ENCODE measurements at places on chromosomes 7 and 10.

GRCh38 chr7:116242178-116242577 lies 31.8 kb downstream of the TES start:
- no peak for DNase-seq

GRCh38 chr10:78025685-78026364 lies 3.5 kb downstream of the POLR3A start:
- DNase-seq = no peak

DNA sequence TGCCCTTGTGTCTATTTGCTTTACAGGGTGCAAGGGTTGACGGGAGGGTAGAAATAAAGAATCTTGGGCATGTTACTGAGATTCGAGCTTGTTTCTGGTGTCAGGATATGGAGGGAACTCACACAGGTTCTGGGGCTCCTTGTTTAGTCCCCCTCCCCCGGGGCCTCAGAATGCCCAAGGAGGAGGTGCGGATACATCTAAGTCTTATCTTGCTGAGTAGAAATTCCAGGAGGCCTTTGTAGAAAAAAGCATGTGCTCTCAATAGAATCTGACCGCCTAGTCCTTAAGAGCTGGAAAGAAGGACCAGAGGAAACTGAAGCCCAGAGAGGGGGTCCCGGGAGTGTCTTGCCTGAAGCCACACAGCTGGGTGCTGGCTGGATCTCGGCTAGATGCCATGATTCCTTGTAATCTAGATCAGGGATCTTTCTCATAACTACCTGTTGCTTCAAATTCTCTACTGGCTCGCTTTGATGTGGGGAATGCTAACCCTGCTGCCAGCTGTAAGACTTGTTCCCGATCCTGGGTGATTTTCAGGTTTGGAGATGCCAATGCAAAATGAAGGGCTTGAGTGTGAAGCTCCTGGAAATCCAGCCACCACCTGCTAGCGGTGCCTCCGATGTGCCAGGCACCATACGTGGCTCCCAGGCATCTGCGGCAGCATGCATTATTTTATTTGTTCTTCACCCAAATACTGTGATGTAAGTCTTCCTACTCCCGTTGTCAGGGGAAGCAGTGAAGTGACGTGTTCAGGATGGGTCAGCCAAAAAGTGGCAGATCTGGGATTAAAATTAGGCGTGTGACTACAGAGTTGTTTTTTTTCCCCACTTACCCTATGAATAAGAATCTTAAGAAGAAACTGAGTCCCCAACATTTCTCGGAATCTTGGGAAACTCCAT lies 226.0 kb downstream of the TCF7L2 start:
- no peak for DNase-seq

DNA sequence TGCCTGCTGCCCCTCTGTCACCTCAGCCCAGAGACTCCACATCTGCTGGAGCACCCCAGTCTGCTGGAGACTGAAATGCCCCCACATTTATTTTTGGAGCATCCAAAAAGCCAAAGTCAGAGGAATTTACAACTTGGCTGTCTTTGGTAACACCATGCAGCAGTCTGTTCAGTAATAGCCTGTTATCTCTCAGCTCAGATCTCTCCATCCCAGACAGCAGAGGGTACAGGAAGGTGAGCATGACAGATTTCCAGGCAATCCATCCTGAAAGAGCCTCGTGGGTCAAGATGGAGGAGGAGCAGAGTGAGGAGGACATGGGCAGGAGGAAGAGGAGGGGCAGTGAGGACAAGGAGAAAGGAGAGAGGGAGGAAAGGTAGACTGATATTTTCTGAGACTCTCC lies 55.9 kb downstream of the GRID1 start:
- no peak for DNase-seq

DNA sequence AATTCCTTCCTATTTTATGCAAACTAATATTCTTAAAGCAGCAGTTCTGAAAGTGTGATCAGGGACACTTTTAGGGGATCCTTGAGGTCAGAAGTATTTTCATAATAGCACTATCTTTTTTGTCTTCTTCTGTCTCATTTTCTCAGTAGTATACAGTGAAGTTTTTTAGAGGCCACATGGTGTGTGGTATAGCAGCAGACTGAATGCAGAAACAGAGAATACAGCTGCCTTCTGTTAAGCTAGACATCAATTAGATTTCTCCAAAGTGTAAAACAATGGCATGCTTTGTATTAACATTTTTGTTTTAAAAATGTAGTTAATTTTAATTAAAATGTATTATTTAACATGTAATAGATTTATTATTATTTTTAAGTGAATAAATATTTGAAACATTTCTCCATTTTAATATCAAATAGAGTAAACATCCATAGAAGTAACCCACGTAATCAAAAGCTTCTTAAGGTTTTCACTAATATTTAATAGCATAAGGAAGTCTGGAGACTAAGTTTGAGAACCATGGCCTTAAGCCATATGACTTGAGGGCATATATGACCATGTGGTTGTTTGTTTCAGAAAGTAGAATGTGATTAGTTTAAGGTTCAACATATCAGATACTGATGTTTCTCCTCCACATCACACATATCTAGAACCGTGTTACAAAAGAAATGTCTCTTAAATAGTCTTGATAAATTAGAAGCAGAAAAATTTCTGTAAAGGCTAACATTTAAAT lies 94.0 kb downstream of the PRKG1 start:
- DNase-seq = no peak

DNA sequence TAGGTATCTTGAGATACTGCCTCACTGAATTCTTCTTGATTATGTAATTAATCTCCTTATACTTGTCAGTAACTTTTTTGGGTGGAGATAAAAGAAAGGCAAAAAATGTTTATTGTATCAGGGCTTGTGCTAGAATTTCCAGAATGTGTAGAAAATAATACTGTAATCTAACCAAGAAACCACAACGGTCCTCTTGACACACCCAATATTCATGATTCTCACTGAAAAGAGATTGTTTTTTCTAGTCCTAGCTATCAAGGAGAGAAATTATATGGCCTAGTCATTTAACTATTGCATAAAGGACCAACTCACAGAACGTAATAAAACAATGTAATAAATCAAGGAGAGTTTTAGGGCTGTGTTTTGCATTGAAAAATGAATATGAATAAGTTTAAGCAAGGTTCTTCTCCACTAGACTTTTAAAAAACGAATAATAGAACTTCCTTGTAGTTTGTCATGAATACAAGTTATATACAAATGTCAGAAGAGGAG lies 80.0 kb upstream of the STEAP4 start:
- DNase-seq = no peak

GRCh38 chr10:65566906-65567305 lies 1358.9 kb upstream of the LRRTM3 start:
- DNase-seq = no peak

DNA sequence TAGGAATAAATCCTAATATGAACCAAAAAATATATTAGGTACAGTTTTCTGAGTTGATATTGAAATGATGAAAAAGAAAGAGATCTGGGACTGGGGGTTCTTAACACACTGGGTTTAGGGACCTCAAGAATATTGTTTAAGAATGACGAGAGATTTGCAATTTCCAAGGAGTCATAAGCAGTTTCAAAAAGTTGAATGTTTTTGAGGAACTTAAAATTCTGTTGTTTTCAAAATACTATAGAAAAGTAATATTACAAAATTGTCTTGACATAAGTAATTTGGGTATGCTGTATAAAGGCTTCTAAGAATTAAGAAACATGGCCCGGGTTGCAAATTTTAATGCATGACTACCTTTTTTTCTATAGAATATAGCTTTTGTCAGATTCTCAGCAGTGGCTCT lies 88.1 kb downstream of the AUTS2 start:
- DNase-seq = no peak

GRCh38 chr10:55369670-55370420 lies 568.8 kb upstream of the PCDH15 start:
- no peak for DNase-seq

DNA sequence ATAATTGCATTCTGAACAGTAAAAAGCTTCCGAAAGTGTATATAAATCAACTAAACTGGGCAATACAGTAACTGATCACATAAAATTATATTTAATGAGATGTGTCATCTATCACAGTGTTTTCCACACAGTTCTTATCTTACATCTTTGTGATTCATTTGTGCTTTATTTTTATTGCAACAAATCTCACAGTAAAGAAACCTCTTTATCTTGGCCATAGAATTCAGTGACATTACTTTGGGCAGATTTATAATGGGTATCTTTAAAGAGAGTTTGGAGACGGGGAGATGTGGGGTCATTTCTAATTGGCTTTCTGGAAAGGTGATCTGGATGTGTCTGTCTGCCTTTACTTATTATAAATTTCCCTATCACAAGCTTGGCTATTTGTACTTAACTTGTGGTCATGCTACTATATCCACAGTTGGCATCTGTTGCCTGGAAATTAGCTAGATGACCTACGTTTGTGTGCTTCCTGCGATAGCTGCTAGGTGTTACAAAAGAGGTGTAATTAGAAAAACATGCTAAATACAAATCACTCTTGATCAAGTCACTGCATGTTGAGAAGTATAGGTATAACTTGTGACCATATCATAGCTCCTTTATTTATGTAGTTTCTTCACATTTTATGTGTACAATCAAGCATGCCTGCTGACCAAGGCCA lies 123.8 kb downstream of the ARID5B start:
- DNase-seq = no peak

GRCh38 chr10:119543814-119544642 lies 1.5 kb upstream of the RGS10 start:
- no peak for DNase-seq

Data from CD4-positive, alpha-beta T cell treated with Interleukin-21 for 1 hour (primary cell).